ENCODE measurements at places on chromosomes 3 and 15.

GRCh38 chr3:158102242-158103080, 3.8 kb downstream of the SHOX2 start:
- no peak for DNase-seq

GRCh38 chr3:513301-513700, 316.7 kb downstream of the CHL1 start:
- no peak for DNase-seq

GRCh38 chr3:177802151-177802900, 605.0 kb upstream of the TBL1XR1 start:
- no peak for DNase-seq

DNA sequence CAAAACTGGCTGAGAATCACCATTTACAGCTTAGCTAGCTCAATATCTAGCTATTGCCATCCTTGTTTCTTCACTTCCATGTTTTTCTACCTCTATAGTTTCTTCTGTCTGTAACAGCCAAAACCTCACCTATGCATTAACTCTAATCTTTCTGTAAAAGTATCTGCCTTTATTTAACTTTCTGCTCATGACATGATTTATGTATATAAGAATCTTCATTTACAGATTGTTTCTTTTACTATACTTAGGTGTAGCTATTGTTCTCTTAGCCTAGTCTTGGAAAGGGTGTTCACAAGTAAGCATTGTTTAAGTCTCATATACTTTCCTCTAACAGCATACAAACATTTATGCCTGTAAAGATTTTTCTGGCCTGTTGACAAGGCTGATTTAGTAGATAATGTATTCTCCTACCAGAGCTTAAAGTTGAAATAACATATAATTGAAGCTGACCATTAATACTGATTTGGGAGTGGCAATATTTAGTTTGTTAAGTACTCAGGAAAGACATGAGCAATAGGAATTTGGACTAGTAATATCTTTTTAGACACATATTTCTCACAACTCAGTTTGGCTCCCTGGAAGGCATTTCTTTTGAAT, 9.4 kb downstream of the FILIP1L start:
- no peak for DNase-seq
